ENCODE measurements at places on chromosomes 1 and 21. TPM values are rescaled to one million over a fixed set of nuclear protein-coding genes. Genes with fewer than 3 reads are reported as not detected.

KIAA1614 gene
- 5.9 TPM for total RNA-seq

SPRR2A gene
- not detected for total RNA-seq

KLHDC8A gene
- total RNA-seq = not detected

KISS1 gene
- total RNA-seq = 190 TPM

RHD gene
- total RNA-seq = not detected

S100A3 gene
- 0.31 TPM for total RNA-seq

TFF2 gene
- total RNA-seq = not detected

TMOD4 gene
- not detected for total RNA-seq

CLDN8 gene
- not detected for total RNA-seq

USH2A gene
- total RNA-seq = not detected

SIM2 gene
- 0.11 TPM for total RNA-seq

ADAMTS5 gene
- total RNA-seq = 1.1 TPM

PIGR gene
- total RNA-seq = not detected

FCRL5 gene
- total RNA-seq = not detected

CNKSR1 gene
- total RNA-seq = not detected

DIO1 gene
- total RNA-seq = not detected

MAD2L2 gene
- 132 TPM for total RNA-seq

GPR37L1 gene
- not detected for total RNA-seq

SYPL2 gene
- not detected for total RNA-seq

LAMB3 gene
- total RNA-seq = 2.1 TPM

SLC16A4 gene
- total RNA-seq = 17.4 TPM

SAMSN1 gene
- not detected for total RNA-seq

GBP4 gene
- total RNA-seq = 0.56 TPM

E2F2 gene
- total RNA-seq = 7.3 TPM

TNFRSF1B gene
- total RNA-seq = 1.4 TPM

KCNH1 gene
- 2.7 TPM for total RNA-seq

PKLR gene
- total RNA-seq = not detected

RGS8 gene
- not detected for total RNA-seq

CLCA4 gene
- total RNA-seq = not detected

TESK2 gene
- total RNA-seq = 3.2 TPM

MROH9 gene
- total RNA-seq = not detected

C1orf21 gene
- total RNA-seq = 13.3 TPM

PWP2 gene
- total RNA-seq = 24.4 TPM

EVI5 gene
- total RNA-seq = 21.5 TPM

EIF4G3 gene
- 23.5 TPM for total RNA-seq

SUSD4 gene
- total RNA-seq = 0.03 TPM

CFAP45 gene
- not detected for total RNA-seq

CFAP107 gene
- not detected for total RNA-seq

PRMT6 gene
- total RNA-seq = 19.6 TPM
